ENCODE measurements at places on chromosomes 1 and 21.

GRCh38 chr1:22880174-22880601, 92.5 kb downstream of the LACTBL1 start:
- no peak for DNase-seq

GRCh38 chr21:43758811-43759210, 17.3 kb downstream of the CSTB start:
- DNase-seq, result no peak

- DNase-seq, result no peak
These were observed 844 bp downstream of the ADAMTS5 start for GRCh38 chr21:26965907-26966581.

DNA sequence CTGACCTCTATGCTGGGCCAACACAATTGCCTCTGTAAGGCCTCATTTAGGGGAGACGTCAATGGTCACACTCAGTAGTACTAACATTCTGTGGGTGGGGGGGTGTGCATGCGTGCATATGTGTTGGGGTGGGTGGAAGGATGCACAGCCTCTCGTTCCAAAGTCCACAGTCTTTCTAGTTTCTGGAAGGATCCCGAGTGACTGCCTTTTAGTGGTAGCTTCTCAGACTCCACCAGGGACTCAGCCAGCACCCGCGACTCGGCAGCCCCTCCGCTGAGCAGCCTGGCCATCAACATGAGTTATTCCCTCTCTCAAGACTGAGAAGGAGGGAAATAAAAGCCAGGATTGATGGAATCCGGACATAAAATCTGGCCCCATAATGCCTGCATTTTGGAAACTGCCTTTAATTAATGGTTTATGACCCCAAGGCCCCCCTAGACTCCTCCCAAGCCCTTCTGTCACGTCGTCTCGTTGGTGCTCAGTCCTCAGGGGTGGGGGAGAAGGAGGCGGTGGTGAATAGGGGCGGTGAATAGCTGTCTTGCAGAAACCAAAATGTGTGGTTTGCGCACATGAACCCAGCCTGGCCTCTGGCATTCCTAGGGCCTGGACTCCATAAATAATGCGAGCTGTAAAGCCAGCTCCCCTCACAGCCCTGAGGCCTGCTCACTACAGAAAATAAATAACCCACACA, 65.1 kb upstream of the TMEM51 start:
- no peak for DNase-seq

GRCh38 chr1:3775490-3776230, 3.1 kb downstream of the SMIM1 start:
- DNase-seq, result no peak

GRCh38 chr1:245788886-245789285, 634.1 kb downstream of the KIF26B start:
- no peak for DNase-seq

GRCh38 chr1:170664093-170664827, at the start of gene PRRX1:
Gene PRRX1 (plus strand): TSS chr1:170664131. CDS start chr1:170664219, 88 bp downstream.
- DNase-seq, result no peak

DNA sequence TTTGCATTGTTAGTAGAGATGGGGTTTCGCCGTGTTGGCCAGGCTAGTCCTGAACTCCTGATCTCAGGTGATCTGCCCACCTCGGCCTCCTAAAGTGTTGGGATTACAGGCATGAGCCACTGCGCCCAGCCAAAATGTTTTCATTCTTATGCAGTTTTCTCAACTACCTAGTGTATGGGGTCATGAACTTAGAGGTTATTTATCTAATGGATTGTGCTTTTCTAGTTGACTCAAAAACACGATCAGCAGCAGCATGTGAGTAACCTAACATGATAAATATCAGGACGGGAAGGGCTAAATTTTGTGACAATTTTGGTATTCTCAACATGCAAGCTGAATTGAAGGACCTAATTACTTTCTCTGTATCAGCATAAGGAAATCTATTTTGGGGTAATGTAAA, 9.2 kb upstream of the CD84 start:
- no peak for DNase-seq

DNA sequence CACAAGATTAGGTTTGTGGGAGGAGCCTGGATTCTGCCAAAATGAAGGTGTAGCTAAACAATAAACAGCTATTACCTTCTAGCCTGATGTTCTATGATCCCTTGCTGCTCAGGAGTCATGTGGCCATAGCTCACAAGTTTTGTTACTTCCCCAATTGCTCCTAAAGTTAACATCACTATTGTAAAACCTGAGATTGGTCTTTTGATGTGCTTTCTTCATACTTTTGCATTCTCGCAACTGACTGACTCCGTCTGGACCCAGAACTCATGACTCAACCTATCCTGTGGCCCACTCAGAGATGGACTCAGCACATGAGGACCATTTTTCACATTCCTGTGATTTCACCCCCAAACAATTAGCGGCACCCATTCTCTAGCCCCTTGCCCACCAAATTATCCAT, 69.1 kb downstream of the PTGS2 start:
- DNase-seq, result no peak

DNA sequence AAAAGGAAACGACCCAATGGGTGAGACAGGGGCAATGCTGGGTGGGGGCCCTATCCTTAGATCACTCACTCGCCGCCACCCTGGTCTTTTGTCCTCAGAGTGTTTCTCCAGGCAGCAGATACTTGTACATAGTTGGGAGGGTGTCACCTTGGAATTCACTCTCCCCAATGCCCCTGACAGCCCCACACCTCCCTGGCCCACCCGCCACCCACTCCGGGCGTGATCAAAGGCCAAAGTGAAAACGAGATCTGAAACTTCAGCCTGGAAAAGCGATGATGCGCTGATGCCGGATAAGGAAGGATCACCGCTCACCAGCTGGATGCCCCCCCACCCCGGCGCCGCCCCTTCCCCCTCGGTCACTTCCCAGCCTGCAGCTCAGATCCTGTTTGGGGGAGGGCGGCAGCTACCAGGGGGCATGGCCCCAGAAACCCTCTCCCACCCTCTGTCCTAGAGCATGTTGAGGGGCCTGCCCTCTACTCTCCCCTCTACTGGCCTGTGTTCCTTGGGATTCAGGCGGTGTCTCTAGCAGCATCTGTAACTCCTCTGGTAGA, 33.6 kb upstream of the CASZ1 start:
- DNase-seq, result no peak

GRCh38 chr1:22414244-22414751, 37.4 kb upstream of the ZBTB40 start:
- DNase-seq, result no peak

GRCh38 chr1:100642826-100643225, 76.7 kb upstream of the VCAM1 start:
- no peak for DNase-seq
